ENCODE measurements at places on chromosomes 4 and X. TPM values are rescaled to one million over a fixed set of nuclear protein-coding genes. Genes with fewer than 3 reads are reported as not detected.

The MUC7 gene
- not detected for total RNA-seq

The C4orf51 gene
- total RNA-seq: not detected

The GABRQ gene
- not detected for total RNA-seq

The PCYT1B gene
- 0.32 TPM for total RNA-seq

The FGFBP1 gene
- total RNA-seq: not detected

Measured in epithelial cell of umbilical artery (primary cell).